ENCODE measurements at places on chromosomes 13 and 19. TPM values are rescaled to one million over a fixed set of nuclear protein-coding genes. Genes with fewer than 3 reads are reported as not detected.

Gene ERICH4
- not detected for total RNA-seq

Gene OR7D2
- not detected for total RNA-seq

DNA sequence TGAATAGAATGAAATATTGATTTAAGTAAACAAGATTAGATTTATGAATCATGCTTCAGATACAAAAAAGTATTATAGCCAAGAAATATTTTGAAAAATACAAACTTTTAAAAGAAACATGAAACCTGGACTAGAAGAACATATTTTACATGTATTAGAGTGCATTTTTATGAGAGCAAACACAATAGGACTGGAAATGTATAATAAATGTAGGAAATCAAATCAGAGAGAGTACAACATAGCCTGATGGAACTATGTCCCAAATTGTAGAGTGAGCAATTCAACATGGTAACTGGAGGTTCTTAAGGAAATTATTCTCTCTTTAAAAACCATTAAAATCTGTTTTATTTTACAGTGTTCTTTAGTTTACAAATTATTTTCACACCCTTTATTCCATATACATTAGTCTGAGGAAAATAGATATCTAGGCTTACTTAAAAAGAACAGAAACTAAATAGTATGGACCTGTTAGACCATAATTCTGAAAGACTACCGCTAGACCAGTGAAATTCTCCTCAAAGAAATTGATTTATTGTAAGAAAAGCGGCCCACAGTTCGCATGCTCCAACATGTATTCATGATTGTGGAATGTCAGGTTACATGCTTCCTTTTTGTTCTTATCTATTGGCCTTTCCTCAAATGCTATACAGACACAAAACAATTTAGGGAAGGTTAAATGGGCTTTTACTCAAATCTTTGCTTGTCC is 1526.5 kb upstream of the SLC10A2 start:
- no peak for DNase-seq

DNA sequence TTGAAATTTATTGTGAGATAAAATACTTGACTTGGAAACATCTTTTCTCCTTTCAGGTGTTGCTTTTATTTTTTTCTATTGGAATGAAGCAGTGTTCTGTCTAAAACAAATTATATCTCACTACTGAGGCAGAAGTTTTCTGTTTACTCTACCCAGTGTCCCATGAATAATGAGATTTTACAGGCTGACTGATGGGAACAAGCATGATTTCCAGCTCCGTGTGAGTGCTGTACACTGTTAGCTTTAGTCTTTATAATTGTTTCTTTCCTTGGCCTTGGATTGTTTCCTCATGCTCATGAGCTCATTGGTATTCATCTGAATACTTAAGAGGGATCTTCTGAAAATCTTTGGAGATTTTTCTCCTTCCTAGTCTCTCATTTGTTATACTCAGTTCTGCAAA is 2049.5 kb upstream of the PRR20A start:
- no peak for DNase-seq

DNA sequence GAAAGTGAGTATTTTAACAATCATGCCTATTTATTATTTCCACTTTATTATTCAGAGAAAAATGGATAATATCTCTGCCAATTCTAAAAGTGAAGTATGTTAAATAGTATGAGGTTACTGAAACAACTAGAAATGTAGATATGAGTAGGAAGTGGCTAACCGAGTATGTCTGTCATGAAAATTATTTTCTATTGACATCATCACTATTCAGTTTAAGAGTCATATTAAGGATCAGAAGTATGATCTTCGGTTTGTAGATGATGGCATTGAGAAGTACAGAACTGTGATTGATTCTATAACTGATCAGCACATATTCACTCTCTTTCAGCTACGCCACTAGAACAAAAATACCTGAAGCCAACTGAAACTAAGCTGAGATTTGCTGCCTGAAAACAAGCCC is 146.4 kb upstream of the SLITRK5 start:
- no peak for DNase-seq

DNA sequence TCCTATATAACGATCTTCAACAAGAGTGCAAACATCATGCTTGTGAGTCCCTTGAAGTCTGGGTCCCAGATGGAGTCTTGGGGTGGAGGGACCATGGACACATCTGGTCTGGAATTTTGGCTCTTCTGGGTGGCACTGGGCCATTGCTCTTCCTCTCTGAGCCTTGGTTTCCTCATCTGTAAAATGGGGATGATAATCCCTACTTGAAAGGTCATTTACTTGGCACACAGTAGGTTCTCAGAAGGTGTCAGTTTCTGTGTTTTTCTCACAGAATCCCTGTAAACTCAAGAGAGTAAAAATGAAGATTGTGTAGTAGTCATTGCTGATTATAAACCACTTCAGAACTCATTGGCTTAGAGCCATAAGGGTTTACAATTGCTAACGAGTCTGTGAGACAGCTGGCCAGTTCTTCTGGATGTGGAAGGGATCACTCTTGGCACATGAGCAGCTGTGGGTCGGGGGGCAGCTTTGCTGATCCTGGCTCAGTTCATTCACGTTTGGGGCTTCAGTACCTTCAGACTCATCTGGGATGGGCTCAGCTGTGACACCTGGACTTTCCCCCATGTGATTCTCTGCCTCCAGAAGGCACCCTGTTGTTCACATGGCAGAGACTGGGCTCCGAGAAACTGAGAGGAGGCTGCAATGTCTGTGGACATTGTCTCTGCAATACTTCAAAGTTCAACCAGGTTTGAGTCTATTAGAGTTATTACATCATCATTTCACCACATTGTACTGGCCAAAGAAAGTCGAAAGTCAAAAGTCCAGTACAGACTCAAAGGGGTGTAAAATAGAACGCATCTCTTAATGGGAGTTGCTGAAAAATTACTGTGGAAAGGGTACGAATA is 7.8 kb downstream of the CYP4F12 start:
- no peak for DNase-seq

GRCh38 chr13:114095486-114095885 is 36.9 kb downstream of the RASA3 start:
- DNase-seq: no peak

DNA sequence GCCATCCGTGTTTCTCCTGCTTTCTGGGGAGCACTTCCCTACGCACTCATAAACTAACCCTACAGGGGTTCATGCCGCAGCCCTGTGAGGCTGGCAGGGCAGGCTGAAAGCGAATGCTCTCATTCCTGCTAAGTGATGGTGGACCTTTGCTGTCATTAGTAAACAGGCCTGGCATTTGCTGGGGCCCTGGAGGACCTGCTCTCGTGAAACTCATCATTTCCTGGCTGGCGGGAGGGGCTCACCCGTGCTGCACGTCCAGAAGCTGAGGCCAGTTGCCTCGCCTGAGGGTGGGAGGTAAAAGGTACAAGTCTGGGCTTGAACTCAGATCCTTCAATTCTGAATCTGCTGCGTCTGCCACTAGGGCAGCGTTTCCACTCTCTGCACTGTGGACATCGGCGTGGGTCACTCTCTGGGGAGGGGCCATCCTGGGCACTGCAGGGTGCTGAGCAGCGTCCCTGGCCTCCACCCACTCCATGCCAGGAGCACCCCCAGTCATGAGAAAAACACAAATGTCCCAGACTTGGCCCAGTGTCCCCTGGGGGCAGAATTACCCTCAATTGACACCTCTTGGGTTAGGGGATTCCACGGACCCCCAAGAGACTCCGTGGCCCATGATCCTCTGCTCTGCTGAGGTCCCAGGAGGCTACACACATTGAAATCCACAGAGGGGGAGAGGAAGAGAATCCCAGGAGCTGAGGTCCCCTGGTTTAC is 7.0 kb downstream of the MOB3A start:
- peak; percentile 31 for DNase-seq

- no peak for DNase-seq
Observed at GRCh38 chr13:30376426-30377311, 45.6 kb upstream of the UBE2L5 start.

- DNase-seq: no peak
Observed at GRCh38 chr13:51612867-51613266, 28.6 kb downstream of the WDFY2 start.

GRCh38 chr19:56978023-56978565 is 137.6 kb upstream of the PEG3 start:
- no peak for DNase-seq

DNA sequence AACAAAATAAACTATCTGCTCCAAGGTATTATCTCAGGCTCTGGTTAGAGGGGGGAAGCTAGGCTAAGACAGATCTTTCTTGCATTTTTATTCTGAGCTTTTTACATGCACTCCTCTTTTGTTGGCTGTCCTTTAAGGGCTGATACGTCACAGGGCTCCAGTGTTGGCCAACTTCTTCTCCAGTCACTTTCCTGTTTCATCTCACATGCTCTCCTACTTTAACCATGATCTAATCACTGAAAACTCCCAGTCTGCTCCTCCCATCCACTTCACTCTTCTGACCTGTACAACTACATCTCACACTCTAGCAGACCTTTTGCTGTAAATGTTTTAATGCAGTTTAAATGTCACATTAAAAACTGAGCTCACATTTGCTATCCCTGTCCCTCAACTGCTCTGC is 510.0 kb upstream of the KLF12 start:
- DNase-seq: no peak

GRCh38 chr19:15264061-15264932 is 32.0 kb upstream of the EPHX3 start:
- peak; percentile 51 for DNase-seq

DNA sequence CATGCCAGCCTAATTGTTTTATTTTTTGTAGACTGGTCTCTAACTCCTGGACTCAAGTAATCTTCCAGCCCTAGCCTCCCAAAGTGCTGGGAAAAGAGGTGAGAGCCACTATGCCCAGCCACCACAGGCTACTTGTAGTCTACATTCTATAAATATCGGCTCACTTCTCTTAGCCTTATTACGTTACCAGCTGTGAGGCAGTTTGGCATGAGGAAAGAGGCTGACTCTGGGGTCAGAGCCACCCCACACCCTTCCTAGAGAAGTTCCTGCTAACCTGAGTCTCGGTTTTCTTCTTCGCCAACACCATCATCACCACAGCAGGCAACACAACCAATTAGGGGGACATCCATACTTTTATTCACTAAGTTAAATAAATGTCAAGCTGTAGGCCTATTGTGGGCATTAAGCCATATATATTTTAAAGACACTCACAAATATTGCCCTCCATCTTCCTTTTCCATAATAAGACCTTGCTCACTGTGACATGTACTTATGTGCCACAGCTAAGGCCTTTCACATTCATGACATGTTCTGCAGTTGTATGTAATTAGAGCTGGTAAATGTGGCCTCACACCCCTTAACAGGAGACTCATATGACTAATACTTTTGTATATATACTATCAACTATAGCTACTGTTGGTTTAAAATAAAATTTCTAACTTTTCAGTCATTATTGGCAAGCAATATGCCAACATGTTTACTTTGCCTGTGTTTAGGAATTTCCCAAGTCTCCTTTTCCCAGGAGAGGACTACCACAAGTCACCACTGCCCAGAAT is 5.7 kb downstream of the SLC25A30 start:
- peak; percentile 25 for DNase-seq

Data from endothelial cell of umbilical vein (primary cell).